ENCODE measurements at places on chromosomes 2 and 18. TPM values are rescaled to one million over a fixed set of nuclear protein-coding genes. Genes with fewer than 3 reads are reported as not detected.

- H3K27ac ChIP-seq, result no peak overlapping the region
- H3K27me3 ChIP-seq, result no peaks in the 10 kb centered on the region
- no peaks in the 10 kb centered on the region for H3K4me1 ChIP-seq
- H3K4me3 ChIP-seq, result no peak overlapping the region
- no peak for DNase-seq
- peaks cover 7% of the 10 kb centered on the region for H3K36me3 ChIP-seq
Observed at GRCh38 chr2:221454459-221455105, 117.5 kb downstream of the EPHA4 start.

GRCh38 chr2:168220965-168221819 lies 26.2 kb downstream of the STK39 start:
- DNase-seq, result no peak
- H3K4me1 ChIP-seq, result no peaks in the 10 kb centered on the region
- peaks cover 3% of the 10 kb centered on the region for H3K36me3 ChIP-seq

- H3K27me3 ChIP-seq, result no peaks in the 10 kb centered on the region
- no peaks in the 10 kb centered on the region for H3K36me3 ChIP-seq
- no peaks in the 10 kb centered on the region for H3K4me1 ChIP-seq
- DNase-seq, result no peak
- H3K4me3 ChIP-seq, result no peak overlapping the region
Observed at GRCh38 chr18:27226556-27227075, 41.5 kb upstream of the CHST9 start.

GRCh38 chr2:17749753-17750438 lies 3.7 kb downstream of the SMC6 start:
- no peak for DNase-seq
- no peak overlapping the region for H3K4me3 ChIP-seq
- H3K36me3 ChIP-seq, result no peaks in the 10 kb centered on the region
- H3K27me3 ChIP-seq, result no peaks in the 10 kb centered on the region
- peaks cover 7% of the 10 kb centered on the region for H3K4me1 ChIP-seq
- H3K27ac ChIP-seq, result no peak overlapping the region

DNA sequence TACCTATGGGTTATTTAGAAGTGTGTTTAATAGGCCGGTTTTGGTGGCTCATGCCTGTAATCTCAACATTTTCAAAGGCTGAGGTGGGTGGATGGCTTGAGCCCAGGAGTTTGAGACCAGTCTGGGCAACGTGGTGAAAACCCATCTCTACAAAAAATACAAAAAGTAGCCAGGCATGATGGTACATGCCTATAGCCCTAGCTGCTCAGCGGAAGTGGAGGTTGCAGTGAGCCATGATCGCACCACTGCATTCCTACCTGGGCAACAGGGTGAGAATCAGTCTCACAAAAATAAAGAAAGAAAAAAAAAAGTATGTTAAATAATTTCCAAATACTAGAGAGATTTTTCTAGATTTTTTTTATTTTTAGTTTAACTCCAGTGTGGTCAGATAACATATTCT lies 316.0 kb downstream of the KIAA1328 start:
- H3K36me3 ChIP-seq, result no peaks in the 10 kb centered on the region
- no peak overlapping the region for H3K4me3 ChIP-seq
- no peak for DNase-seq
- H3K4me1 ChIP-seq, result no peaks in the 10 kb centered on the region

DNA sequence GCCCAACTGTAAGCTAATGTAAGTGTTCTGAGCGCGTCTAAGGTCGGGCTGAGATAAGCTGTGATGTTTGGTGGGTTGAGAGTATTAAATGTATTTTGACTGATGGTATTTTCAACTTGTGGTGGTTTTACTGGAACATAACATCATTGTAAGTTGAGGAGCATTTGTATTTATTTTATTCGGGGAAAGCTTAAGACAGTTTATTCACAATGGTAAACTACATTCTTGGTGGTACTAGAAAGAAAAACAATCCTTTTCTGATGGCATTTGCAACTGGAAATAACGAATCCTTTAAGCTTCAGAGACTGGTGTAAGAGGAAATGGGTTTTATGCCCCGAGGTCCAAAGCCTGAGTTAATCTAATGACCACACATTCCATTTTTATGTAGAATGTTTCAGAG lies 283.3 kb upstream of the NETO1 start:
- H3K27ac ChIP-seq, result no peak overlapping the region
- no peaks in the 10 kb centered on the region for H3K4me1 ChIP-seq
- no peaks in the 10 kb centered on the region for H3K27me3 ChIP-seq
- no peak overlapping the region for H3K4me3 ChIP-seq

DNA sequence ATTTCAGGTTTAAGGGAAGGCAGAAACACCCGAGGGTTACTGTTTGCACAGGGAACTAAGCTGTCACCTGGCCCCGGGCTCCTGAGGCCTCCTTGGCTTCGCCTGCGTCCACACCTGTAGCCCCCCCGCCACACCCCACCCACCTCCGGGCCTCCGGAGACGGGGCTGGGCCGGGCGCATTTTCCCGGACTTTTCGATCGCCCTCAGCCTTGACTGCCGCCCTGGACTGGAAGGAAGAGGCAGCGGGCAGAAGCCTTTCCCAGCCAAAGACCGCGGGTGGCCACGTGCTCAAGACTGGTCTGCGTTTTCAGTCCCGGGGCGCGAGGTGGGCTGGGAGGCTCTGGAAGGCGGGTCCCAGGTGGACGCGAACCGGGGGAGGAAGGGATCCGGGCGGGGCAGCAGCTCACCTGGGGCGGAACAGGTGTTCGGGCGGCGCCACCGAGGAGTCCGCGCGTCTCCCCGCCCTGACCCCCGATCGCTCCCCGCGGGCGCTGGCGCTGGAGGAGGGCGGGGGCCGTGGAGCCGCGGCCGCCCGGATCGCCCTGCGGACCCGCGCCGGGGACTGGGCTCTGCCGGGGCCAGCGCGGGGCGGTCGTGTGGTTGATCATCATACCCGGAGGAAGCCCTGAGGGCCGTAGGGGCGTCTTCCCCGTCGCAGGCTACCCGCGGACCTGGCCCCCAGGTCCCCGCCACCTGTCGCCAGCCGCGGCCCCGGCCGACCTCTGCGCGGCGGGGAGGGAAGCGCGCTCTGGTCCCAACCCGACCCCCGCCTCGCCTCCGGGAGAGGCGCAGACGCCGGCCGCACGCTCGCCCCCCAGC lies 3.2 kb downstream of the ID2 start:
- peaks cover 13% of the 10 kb centered on the region for H3K4me1 ChIP-seq
- peak; percentile 56 for DNase-seq
- peak overlapping the region; percentile 80 for H3K4me3 ChIP-seq
- H3K27me3 ChIP-seq, result no peaks in the 10 kb centered on the region
- peaks cover 2% of the 10 kb centered on the region for H3K36me3 ChIP-seq
- H3K27ac ChIP-seq, result peak overlapping the region; percentile 72

- H3K27ac ChIP-seq, result no peak overlapping the region
- no peaks in the 10 kb centered on the region for H3K27me3 ChIP-seq
- DNase-seq, result no peak
- no peaks in the 10 kb centered on the region for H3K36me3 ChIP-seq
- H3K4me1 ChIP-seq, result no peaks in the 10 kb centered on the region
Observed at GRCh38 chr2:19787134-19787533, 114.6 kb downstream of the TTC32 start.

DNA sequence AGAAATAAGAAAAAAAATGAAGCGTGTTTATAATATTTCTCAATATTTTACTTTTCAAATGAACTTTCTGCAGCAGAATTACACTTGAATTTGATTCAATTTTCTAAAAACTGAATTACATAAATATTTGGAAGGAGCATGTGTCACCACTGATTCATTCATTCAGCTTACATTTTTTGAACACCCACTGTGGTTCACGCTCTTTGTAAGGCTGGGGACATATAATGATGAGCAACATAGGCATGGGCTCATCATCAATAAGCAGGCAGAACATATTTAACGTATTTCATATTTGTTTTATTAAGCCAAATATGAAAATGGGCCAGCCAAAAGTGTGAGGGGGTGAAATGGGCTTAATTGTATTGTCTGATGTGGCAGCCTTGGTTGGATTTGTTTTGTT lies 209.1 kb downstream of the CTNNA2 start:
- H3K4me1 ChIP-seq, result no peaks in the 10 kb centered on the region
- no peaks in the 10 kb centered on the region for H3K27me3 ChIP-seq
- DNase-seq, result no peak
- no peak overlapping the region for H3K27ac ChIP-seq
- no peaks in the 10 kb centered on the region for H3K36me3 ChIP-seq

DNA sequence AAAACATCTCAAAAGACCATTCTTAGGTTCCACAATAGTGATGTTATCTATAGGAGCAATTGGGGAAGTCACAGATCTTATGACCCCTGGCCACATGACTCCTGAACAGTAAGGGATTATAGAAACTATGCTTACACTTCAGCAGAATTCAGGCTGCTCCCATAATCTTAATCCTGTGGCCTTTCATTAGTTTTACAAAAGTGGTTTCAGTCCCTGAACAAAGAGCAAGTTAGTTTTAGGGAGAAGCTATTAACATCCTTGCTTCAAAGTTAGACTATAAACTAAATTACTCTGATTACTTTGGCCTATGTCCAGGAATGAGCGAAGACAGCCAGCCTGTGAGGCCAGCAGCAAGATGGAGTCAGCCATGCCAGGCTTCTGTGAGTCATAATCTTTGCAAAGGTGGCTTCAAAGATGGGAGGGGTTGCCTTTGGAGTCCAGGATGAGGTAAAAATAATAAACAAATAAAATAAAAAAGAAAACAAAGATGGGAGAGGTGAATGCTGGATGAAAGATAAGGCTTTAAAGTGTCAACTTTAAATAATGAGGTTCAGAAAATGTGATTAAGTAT lies 168.7 kb upstream of the NDUFV2 start:
- no peaks in the 10 kb centered on the region for H3K27me3 ChIP-seq
- no peak for DNase-seq
- H3K4me3 ChIP-seq, result no peak overlapping the region
- H3K27ac ChIP-seq, result no peak overlapping the region
- H3K36me3 ChIP-seq, result no peaks in the 10 kb centered on the region

DNA sequence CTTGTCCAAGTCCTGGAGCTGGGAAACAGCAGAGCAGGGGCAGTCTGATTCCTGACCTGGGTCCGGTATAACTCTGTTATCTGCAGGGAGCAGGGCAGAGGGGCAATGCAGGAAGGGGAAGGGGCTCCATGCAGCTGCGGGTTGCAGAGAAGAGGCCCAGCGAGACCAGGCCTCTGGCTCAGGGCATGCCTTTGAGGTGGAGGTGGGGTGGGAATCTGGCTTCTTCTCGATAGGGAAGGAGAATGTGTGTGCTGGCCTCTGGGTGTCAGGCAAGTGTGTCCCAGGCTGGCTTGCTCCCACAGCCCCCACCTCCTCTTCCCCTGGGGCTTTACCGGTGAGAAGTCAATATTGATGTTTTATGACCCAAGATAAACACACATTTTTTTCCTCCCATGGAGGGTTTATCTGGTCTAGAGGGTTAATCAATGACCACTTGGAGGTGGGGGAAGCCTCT lies 187.1 kb upstream of the HAAO start:
- DNase-seq, result no peak
- no peak overlapping the region for H3K4me3 ChIP-seq
- no peaks in the 10 kb centered on the region for H3K36me3 ChIP-seq
- H3K4me1 ChIP-seq, result peaks cover 11% of the 10 kb centered on the region
- no peaks in the 10 kb centered on the region for H3K27me3 ChIP-seq
- H3K27ac ChIP-seq, result no peak overlapping the region

GALNT3 gene
- 47.4 TPM for total RNA-seq

CNTNAP5 gene
- not detected for total RNA-seq
